Activated CD4-positive, alpha-beta memory T cell treated with anti-CD3 and anti-CD28 coated beads for 36 hours (primary cell): ENCODE measurements at places on chromosomes 2 and 18. TPM values are rescaled to one million over a fixed set of nuclear protein-coding genes. Genes with fewer than 3 reads are reported as not detected.
A peak's percentile ranks its signal among the peaks of the same experiment; 100 is the strongest.

DNA sequence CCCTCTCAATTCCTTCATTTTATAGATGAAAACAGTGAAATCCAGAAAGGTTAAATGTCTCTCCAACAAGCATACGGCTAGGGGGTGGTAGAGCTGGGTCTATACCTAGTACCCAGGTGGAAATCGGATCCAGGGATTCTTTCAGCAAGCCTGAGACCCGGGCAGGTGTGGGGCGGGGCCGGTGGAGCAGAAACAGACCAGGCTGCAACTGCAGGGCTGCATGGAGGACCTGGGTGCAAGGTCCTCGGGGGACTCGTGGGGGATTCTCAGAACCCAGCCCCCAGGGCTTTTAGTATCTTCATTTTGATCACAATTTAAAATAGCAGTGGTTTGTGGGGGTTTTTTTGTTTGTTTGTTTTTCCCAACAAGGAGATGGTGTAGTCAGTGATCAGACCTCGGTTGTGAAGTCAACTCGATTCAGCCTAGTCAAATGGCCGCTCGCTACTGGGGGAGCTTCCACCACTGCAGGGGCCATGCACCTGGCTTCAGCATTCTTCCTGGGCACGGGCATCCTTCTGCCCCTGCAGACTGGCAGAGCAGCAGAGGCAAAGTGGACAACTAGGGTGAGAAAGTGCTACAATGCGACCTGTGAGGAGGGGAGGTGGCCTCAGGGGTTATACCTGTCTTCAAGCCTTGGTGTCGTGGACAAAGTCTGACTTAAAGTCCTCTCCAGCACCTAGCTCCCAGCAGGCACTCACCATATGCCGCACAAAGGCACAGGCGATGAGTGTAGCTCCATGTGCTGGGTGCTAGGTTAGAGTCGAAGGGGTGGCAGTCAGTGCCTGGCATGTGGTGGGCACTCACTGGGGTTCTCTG, 46.3 kb downstream of the GORASP2 start:
- DNase-seq = no peak
- peaks cover 14% of the 10 kb centered on the region for H3K4me1 ChIP-seq
- no peak overlapping the region for H3K27ac ChIP-seq
- no peaks in the 10 kb centered on the region for H3K27me3 ChIP-seq

- no peaks in the 10 kb centered on the region for H3K27me3 ChIP-seq
- H3K27ac ChIP-seq = no peak overlapping the region
- H3K4me1 ChIP-seq = no peaks in the 10 kb centered on the region
- DNase-seq = no peak
- no peak overlapping the region for H3K4me3 ChIP-seq
Observed at GRCh38 chr2:56130463-56131070, 53.2 kb upstream of the CCDC85A start.

Gene APLF
- 3.1 TPM for total RNA-seq

- H3K4me3 ChIP-seq = no peak overlapping the region
- no peak for DNase-seq
- peaks cover 12% of the 10 kb centered on the region for H3K4me1 ChIP-seq
- no peaks in the 10 kb centered on the region for H3K27me3 ChIP-seq
Observed at GRCh38 chr18:13039806-13040205, 48.6 kb downstream of the CEP192 start.

GRCh38 chr2:23393722-23394121, 8.7 kb downstream of the KLHL29 start:
- peaks cover 41% of the 10 kb centered on the region for H3K27me3 ChIP-seq
- H3K36me3 ChIP-seq = no peaks in the 10 kb centered on the region
- no peak overlapping the region for H3K4me3 ChIP-seq

DNA sequence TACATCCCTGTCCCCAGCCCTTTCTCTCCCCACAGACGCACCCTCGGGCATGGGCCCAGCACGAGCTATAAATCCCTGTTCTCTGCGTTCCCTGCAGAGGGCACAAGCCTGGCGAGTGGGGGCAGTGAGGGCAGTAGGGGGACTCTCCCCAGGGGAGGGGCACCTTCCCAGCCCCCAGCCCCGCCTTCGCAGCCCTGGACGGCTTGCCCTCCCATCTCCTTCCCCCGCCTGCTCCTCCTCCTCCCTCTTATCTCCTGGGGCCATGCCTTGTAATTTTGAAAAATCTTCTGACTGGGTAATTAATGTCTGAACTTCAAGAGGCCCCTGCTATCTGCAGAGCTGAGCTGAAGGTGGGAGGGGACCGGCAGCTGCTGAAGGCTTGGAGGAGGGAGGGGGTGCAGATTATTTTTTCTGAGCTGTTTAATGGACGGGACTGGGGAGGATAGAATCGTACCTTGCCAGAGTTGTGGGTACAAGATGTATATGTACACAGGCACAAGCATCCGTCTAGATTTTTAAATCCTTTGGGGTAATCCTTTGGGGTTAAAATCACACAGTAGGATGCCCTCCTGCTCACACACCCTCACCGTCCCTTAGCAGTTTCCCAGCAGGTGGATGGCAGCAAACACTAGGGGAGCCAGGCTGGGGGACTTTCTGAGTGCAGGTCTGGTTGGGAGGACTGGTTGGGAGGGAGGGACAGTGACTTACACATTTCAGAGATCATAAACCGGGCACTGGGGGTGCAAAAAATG, 121.9 kb downstream of the SMAD7 start:
- no peak overlapping the region for H3K27ac ChIP-seq
- H3K27me3 ChIP-seq = no peaks in the 10 kb centered on the region

DNA sequence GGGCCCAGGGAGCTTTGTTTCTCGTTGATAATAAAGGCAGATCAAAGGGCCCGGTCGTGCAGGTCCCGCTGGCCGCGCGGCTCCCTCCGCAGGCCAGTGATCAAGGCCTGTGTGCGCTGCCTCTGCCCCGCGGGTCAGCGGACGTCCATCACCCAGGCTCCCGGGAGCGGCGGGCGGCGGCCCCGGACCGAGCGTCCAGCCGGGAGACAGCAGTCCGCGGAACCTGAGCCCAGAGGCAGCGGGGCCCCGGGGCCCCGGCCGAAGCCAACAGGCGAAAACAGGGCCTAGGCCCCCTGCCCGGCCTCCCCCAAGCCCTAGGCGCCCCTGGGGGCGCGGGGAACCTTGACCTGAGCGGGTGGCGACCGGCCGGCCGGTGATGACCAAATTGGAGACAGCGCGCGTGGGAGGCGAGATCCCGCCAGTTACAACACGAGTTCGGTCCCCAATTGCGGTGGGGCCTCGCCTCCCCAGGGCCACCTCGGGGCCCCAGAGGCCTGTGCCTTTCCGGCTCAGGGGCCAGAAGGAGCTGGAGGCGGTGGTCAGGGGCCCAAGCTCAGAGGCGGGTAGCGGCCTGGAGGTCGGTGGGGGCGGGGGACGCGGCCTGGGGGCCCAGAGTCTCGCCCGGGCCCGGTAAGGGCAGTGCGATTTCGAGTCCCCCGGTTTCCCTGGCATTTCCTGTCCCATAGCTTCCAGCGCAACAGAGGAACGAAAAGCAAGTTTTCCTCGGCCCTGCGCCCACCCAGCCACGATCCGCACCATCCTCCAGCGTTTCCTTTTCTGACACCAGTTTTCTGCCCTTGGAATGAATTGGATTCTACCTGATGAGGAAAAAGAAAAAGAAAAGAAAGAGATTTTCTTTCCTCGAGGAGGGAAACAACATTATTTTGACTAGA, 5.9 kb downstream of the SP9 start:
- peak overlapping the region; percentile 60 for H3K27ac ChIP-seq
- H3K4me3 ChIP-seq = no peak overlapping the region
- H3K36me3 ChIP-seq = no peaks in the 10 kb centered on the region
- DNase-seq = no peak
- H3K27me3 ChIP-seq = peaks cover 57% of the 10 kb centered on the region

- DNase-seq = no peak
- H3K4me3 ChIP-seq = no peak overlapping the region
- H3K36me3 ChIP-seq = no peaks in the 10 kb centered on the region
- no peak overlapping the region for H3K27ac ChIP-seq
- H3K27me3 ChIP-seq = no peaks in the 10 kb centered on the region
Observed at GRCh38 chr18:60193780-60194179, 178.8 kb downstream of the MC4R start.

DNA sequence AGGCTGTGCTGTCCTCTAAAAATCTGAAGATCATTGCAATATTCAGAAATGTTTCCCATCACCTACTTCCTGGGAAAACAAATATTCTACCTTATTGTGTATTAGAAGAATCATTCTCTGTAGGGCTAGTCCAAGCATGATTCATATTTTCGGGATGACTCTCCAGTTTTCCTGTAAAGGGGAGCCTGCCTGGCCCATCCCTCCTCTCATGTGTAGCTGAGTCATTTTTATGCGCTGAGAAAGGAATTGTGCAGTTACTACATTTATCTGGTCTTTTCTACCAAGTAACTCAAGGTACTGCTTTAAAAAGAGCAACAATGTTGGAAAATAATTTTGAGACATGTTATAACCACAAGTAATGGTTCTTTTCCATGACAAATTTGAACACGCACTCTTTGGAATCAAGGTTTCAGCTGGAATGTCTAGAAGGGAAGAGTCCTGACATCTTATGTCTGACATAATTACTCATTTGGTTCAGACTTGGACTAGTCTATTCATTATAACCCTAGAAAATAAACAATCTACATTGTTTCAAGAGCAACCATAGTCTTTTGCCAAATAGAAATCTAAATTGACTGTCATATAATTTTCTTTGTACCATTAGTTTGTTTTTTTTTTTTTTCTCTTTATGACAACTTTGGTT, 6.6 kb downstream of the DSG3 start:
- H3K4me3 ChIP-seq = no peak overlapping the region
- H3K27me3 ChIP-seq = peaks cover 2% of the 10 kb centered on the region
- H3K36me3 ChIP-seq = no peaks in the 10 kb centered on the region
- H3K4me1 ChIP-seq = no peaks in the 10 kb centered on the region
- no peak for DNase-seq
- H3K27ac ChIP-seq = no peak overlapping the region

Gene TMEM163
- not detected for total RNA-seq

GRCh38 chr2:170404846-170405245, 226.9 kb downstream of the MYO3B start:
- H3K4me3 ChIP-seq = no peak overlapping the region
- H3K27ac ChIP-seq = no peak overlapping the region
- H3K27me3 ChIP-seq = peaks cover 21% of the 10 kb centered on the region
- DNase-seq = no peak

- peaks cover 32% of the 10 kb centered on the region for H3K4me1 ChIP-seq
- H3K27me3 ChIP-seq = no peaks in the 10 kb centered on the region
- H3K27ac ChIP-seq = no peak overlapping the region
- DNase-seq = no peak
- no peak overlapping the region for H3K4me3 ChIP-seq
- no peaks in the 10 kb centered on the region for H3K36me3 ChIP-seq
Observed at GRCh38 chr2:233402346-233402745, 48.1 kb downstream of the DGKD start.

DNA sequence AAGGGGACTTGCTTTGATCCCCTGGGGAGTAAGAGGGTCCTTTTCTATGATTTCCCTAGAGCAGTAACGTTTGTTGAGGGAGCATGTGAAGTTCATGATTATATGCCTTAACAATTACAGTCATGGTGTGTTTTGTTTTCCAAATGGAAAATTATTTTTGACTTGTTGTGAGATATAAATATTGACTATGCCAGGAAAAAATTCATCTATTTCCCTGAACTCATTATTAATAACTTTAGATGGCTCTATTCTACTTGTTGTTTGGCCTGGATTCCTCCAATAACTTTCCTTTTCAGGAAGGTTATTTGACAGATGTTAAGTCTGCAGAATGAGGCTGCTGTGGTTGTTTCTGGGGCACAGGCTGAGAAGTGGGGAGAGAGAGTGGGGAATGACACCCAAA, 72.1 kb upstream of the LMAN1 start:
- no peak for DNase-seq
- no peaks in the 10 kb centered on the region for H3K36me3 ChIP-seq
- H3K4me1 ChIP-seq = no peaks in the 10 kb centered on the region
- H3K27me3 ChIP-seq = peaks cover 6% of the 10 kb centered on the region
- H3K27ac ChIP-seq = no peak overlapping the region

GRCh38 chr2:7523481-7524120, 606.4 kb downstream of the RNF144A start:
- H3K4me3 ChIP-seq = peak overlapping the region; percentile 58
- H3K27ac ChIP-seq = peak overlapping the region; percentile 91
- H3K36me3 ChIP-seq = peaks cover 6% of the 10 kb centered on the region
- peaks cover 50% of the 10 kb centered on the region for H3K4me1 ChIP-seq
- H3K27me3 ChIP-seq = no peaks in the 10 kb centered on the region

DNA sequence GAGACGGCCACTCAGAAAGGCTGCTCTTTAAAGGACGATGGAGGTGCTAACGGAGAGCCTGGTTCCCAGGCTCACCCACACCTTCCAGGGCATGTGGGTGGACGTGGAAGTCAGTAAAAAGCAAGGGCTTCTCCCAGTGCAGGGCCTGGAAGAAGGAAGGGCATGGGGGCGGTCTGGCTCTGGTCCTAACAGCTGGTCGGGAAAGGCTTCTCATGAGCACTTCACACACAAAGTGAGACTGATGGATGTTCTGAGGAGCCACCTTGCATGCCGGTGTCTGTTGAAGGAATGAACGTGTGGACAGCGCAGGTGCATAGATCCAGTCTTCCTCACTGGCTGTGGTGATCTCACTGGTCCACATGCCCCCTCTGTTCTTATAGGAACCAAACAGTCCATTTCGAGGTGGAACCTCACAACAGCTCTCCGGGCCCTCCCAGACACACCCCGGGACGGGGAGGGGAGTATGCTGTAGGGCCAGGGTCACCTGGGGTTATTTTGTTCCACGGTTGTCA, 90.6 kb upstream of the UXS1 start:
- H3K4me3 ChIP-seq = no peak overlapping the region
- H3K27me3 ChIP-seq = peaks cover 14% of the 10 kb centered on the region
- no peak for DNase-seq
- H3K4me1 ChIP-seq = no peaks in the 10 kb centered on the region

DNA sequence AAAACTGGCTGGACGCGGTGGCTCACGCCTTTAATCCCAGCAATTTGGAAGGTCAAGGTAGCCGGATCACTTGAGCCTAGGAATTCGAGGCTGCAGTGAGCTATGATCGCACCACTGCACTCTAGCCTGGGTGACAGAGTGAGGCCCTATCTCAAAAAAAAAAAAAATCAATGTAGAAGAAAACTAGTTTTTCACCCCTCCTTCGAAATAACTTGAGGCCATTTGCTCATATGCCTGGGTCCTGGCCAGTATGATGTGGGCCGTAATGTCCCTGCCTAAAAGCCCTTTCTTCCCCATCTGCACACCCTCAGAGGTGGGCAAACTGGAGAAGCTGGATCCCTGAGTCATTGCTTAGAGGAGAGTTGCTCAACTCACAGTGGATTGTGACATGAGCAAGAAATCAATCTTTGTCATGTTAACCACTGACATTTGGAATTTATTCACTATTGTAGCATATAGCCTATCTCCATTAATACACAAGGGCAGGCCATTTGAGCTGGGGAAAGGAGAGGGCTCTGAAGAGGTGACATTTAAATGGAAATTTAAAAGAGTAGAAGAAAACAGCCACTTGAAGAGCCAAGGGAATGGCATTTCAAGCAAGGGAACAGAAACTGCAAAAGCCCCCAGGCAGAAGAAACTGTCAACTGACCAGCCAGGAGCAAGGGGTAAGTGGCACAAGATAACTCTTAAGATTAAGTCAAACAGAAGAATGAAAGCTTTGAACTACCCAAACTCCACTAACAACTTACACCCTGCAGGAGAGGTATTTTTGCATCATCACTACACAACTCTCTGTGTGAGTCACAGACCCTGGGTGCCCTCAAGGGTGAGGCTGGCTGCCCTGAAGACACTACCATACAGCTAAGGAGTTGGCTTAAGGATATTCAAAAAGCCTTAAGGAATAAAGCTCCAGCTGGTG, 7.6 kb upstream of the METTL21A start:
- H3K36me3 ChIP-seq = no peaks in the 10 kb centered on the region
- peaks cover 7% of the 10 kb centered on the region for H3K4me1 ChIP-seq
- no peaks in the 10 kb centered on the region for H3K27me3 ChIP-seq
- no peak overlapping the region for H3K4me3 ChIP-seq
- H3K27ac ChIP-seq = no peak overlapping the region
